ENCODE measurements at places on chromosomes 7 and 10. TPM values are rescaled to one million over a fixed set of nuclear protein-coding genes. Genes with fewer than 3 reads are reported as not detected.

The CCL26 gene
- not detected for total RNA-seq

The PSD gene
- under 0.01 TPM for total RNA-seq

The ACHE gene
- total RNA-seq, result 11.3 TPM

The SLC18A2 gene
- not detected for total RNA-seq

The ZNF777 gene
- 2.4 TPM for total RNA-seq

The TET1 gene
- total RNA-seq, result 0.69 TPM

The IL2RA gene
- total RNA-seq, result not detected

The ADAM12 gene
- total RNA-seq, result 0.63 TPM

The SP8 gene
- not detected for total RNA-seq

The BLNK gene
- total RNA-seq, result not detected

The ECHDC3 gene
- 2.1 TPM for total RNA-seq

The HABP2 gene
- not detected for total RNA-seq

The ZNF789 gene
- total RNA-seq, result 6.9 TPM

The CAMK2B gene
- under 0.01 TPM for total RNA-seq

The ANXA8L1 gene
- total RNA-seq, result not detected

The OR2A1 gene
- not detected for total RNA-seq

The ANLN gene
- 41.1 TPM for total RNA-seq

The GPR26 gene
- total RNA-seq, result not detected

The CYP2C19 gene
- total RNA-seq, result not detected

The CRHR2 gene
- not detected for total RNA-seq

The SLC26A3 gene
- total RNA-seq, result not detected

The TMEM270 gene
- total RNA-seq, result not detected

The AASS gene
- total RNA-seq, result 37.9 TPM

The LDB1 gene
- total RNA-seq, result 58.6 TPM

The LAMB1 gene
- total RNA-seq, result 419 TPM

The AGAP3 gene
- total RNA-seq, result 63.9 TPM

The CCDC172 gene
- total RNA-seq, result not detected

All from bladder microvascular endothelial cell (primary cell).